ENCODE measurements at places on chromosomes 2 and 18.

- DNase-seq = peak; percentile 46
Measured at GRCh38 chr2:127208313-127208712, 11.8 kb downstream of the CYP27C1 start.

DNA sequence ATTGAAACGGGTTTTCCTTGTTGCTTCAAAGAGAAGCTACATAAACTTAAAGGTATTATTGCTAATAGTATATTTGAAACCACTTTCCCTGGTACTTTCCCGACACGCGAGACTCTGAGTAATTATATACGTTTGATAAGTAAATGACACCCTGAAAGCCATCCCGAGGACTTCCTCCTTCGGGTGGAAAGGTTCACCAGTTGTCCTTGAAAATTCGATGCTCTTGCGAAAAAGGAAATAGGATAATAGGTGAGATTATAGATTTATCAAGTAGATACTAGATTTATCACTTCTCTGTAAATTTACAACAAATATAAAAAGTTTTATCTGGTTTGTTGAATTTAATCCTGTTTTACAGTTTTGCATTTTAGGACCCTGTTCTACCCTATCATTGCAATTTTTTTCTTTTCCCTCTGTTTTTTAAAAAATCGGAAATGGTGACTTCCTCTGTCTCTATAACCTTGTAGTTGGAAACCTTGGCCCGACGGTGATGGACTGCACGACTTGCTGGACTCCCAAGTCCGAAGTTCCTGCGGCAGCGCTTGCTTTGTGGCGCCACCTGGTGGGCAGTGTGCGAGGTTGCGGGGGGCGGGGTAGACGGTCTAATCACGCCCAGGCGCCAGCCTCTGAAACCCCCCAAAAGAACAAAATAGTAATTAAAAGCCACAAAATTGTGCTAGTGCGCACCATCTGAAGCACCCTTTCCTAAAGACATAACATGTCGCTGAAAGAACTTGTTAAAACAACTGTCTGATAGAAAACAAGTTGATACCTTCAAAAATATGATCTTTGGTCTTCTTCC is 972 bp upstream of the DLX2 start:
- DNase-seq = peak; percentile 83

- DNase-seq = no peak
Measured at GRCh38 chr2:153474407-153474806, 4.2 kb downstream of the RPRM start.

- DNase-seq = no peak
Measured at GRCh38 chr2:59490994-59491393, 1062.5 kb downstream of the BCL11A start.

DNA sequence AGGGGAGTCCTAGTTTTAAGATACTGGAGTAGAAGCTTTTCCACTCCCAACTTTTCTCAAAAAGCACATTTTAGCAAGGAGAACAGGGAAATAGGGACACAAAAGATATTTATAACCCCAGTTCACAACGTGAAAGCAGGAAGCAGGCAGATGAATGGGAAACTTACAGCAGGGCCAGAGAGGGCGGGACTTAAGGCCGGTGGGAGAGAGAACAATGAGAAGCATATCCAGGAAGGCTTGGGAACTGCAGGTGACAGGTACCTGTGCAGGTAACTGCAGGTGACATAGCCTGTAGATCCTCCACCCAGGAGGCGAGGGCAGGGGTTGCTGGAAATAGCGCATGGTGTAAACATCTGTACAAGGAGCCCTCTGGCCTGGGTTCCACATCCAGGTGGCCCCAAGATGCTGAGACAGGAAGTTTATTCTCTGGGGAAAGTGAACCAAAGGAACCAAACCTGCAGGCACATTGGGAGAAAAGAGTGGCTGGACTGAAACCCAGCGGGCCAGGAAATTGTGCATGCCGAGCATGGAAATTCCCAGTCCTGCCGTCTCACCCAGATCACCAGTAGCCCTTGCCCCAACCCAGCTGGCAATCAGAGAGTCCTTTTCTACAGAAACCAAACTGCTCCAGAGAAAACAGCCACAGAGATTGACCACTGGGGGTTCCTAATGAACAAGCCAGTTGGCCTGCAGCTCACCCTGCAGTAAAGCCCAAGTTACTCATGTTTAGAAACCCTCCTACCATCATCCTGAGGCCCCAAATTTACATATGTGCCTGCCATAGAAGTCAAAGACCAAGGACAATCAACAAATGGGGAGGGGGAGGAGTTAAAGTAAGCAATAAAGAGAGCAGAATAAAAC is 24.3 kb upstream of the COL6A3 start:
- no peak for DNase-seq

DNA sequence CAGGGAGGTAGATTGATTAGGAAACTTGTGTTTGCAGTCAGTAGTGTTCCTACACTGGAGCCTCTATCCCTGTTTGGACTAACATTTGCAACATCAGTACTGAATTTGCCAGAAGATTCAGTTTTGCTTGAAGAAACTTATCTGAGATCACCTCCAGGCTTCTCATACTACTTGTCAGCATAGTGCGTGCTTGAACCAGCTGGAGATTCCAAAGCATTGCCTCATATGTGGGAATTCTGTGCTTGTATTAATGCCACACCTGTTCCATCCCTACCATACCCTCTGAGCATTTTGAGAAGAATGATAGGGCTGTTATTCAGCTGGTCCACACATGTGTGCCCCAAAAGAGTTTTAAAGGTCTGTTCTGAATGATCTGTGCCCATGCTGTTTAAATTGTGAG is 148.7 kb downstream of the RAPGEF4 start:
- no peak for DNase-seq

DNA sequence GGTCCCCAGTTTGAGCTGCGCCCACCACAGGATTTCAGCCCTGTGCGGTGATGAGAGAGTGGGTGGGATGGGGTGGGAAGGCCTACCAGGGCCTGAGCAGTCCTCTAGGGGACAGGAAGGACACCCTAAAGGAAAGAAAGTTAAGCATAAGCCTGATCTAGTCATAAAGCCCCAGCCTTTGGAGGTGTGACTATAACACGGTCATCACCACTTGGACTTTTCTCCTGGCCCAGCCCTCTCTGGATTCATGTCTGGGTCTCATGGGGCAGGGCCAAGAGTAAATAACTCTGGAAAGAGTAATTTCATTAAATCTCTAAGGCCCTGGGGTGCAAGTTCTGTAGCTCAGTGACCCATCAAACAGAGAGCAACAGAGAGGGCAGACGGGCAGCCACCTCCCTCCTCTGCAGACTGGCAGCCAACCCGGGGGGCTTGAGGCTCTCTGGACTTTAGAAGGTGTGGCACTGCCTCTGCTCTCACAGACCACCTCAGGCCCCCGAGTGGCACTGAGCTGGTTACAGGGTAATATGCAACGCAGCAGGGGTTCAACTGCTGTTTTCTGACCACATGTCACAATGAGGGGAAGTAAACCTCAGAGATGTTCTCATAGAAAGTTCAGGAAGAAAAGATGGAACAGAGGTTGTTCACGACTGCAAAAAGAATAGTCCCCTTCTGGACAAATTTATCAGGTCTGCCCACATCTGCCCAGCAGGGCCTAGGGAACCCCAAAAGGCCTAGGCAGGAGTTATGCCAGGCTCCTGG is 41.5 kb downstream of the TGFA start:
- DNase-seq = no peak

DNA sequence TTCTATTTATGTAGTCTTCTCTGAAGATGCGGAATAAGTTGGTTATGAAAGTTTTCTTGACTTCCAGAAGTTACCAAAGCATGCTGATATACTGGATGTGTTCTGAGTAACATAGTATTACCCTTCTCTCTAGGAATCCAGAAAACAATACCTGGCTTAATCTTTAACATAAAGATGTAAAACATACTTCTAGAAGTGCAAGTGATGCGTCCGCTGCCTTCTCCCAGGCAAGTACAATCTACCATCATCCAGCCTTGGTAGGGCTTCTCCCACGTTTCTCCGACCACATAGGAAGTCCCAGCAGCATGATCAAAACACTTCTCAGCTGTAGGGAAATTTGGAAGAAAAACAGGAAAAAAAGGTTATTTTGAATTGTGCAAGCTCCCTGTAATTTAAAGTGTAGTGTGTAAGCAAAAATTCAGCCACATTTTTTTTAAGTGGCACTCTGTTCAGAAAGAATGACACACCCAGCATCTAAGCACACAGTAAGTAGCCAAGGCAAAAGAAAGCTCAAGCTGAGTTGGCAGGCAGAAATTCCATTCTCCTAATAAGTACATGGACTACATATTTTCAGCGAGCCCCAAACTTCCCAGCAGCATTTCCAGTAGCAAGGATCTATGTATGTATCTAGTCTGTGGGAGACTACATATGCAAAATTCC is 5.2 kb downstream of the FN1 start:
- no peak for DNase-seq

- no peak for DNase-seq
Measured at GRCh38 chr2:109637749-109638570, 23.8 kb downstream of the SOWAHC start.

DNA sequence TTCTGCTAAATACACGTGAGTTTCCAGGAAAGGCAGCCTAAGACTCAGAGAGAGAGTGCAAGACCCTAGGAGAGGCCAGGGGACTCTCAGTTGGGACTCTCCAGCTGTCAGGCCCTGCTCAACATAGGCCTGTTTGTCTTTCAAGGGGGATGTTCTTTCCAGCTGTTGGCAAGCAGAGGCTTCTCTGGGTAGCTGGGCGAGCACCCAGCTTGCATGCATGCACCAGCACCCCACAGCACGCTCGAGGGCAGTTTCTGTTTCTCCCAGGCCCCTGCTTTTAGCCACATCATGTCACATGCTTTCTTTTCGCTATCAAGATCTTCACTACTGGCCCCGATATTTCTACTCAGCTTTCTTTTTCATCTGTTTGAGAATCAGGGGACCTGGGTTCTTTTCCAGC is 479.3 kb upstream of the HS6ST1 start:
- DNase-seq = no peak

DNA sequence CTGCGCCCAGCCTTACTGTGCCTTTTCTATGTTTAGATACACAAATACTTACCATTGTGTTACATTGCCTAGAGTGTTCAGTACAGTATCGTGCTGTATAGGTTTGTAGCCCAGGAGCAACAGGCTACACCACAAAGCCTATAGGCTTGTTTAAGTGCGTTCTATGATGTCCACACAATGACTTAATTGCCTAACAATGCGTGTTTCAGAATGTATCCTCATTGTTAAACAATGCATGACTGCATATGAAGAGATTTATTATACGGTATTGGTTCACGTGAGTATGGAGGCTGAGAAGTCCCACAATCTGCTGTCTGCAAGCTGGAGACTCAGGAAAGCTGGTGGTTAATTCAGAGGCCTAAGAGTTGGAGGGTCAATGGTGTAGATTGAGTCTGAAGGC is 46.1 kb upstream of the MGAT4A start:
- DNase-seq = no peak

DNA sequence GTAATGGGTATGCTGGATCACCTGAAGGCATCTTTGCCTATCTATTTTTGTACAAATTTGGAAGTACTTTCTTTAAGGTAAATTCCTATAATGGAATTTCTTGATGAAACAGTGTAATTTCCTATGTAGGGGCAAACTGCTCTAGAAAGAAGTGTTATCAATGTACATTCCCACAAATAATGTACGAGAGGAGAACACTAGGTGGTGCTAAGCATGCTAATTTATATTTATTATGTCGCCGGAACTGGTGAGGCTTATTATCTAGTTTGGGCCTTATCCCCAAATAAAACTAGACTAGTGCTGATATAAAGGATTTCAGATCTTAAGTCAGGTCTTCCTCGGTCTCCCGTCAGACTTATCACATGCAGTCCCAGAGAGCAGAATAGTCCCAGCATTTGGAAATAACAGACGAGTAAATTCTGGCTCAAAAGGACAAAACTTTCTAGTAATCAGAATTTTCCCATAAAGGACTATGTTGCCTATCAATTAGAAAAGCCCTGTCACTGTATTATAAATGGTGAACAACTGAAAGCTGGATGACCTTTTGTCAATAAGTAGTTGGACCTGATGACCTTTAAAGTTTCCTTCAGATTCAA is 86.9 kb upstream of the RBBP8 start:
- DNase-seq = no peak

DNA sequence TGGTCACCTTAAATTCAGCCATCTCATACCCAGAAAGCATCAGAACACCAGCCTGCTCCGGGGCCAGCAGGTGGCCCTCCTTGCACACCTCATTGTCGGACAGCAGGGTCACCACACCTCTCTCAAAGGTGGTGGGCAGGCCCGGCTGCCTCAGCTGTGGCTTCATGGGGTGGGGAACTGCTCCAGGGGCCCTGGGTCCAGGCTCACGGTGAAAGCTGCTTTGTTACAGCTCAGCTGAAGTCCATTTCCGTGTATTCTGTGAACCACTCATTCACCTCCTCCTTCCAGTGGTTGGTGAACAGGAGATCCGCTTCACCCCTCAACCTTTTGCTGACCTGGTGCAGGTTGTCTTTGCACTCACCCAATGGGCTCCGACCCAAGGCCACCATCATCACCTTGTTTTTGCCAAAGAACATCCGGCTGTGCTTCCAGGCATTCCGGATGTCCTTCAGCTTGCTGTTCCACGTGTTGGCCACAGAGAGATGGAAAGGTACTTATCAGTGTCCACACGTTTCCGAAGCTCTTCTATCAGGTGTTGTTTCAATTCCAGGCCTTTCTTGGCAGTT is 78.6 kb upstream of the LDLRAD4 start:
- DNase-seq = no peak

DNA sequence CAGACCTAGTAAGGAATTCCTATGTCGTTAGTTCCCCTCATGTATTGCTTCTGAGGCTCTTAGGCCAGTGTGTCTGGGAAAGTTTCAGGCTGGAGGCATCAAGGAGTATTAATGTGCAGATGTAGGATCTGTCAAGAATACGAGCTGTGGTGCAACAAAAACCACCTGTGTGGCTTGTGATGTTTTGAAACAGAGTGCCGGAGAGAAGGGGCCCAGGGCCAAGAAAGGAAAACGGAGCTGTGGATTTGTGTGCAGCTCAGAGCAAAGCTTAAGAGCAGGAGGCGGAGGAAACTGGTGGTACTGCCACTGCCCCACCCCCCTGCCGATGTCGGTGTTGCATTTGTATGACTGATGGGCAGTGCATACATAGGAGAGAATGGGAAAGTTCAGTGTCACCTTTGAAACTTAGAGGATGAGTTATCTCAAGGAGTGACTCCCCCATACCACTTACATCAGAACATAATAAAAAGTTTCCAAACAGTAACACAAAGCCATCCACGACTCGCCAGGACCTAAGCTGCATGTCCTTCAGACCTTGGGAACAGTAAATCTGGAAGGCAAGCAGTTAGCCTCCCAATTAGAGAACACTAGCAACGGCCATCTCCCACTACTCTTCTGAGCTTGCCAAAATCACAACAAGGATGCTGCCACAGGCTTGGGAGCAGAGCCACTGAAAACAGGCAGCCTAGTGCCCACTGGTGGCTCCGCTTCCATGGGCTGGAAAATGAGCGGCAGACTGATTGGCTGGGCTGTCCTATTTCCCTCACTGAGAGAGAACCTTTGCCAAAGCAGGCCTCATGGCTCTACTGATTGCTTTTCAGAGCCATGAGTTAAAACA is 152.7 kb upstream of the NT5C1B start:
- peak; percentile 63 for DNase-seq

GRCh38 chr2:239543702-239544101 is 142.9 kb upstream of the HDAC4 start:
- no peak for DNase-seq

DNA sequence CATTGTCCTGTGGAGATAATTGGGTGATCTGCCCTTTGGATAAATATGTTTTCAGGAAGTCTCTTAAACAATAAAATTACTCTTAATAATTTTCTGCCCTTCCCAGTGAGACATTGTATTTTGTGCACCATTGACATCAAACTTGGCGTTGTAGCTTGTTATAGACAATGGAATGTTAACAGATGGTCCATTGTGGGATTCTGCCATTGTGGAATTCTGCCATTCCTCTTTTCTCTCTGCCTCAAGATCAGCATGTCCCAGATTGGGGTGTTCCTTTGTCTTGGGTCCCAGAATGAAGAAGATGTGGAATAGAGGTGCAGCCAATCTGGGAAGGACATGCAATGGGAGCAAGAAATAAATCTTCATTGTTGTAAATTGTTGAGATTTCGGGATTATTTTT is 15.1 kb upstream of the LDAH start:
- no peak for DNase-seq
